ENCODE measurements at places on chromosomes 4 and X.

DNA sequence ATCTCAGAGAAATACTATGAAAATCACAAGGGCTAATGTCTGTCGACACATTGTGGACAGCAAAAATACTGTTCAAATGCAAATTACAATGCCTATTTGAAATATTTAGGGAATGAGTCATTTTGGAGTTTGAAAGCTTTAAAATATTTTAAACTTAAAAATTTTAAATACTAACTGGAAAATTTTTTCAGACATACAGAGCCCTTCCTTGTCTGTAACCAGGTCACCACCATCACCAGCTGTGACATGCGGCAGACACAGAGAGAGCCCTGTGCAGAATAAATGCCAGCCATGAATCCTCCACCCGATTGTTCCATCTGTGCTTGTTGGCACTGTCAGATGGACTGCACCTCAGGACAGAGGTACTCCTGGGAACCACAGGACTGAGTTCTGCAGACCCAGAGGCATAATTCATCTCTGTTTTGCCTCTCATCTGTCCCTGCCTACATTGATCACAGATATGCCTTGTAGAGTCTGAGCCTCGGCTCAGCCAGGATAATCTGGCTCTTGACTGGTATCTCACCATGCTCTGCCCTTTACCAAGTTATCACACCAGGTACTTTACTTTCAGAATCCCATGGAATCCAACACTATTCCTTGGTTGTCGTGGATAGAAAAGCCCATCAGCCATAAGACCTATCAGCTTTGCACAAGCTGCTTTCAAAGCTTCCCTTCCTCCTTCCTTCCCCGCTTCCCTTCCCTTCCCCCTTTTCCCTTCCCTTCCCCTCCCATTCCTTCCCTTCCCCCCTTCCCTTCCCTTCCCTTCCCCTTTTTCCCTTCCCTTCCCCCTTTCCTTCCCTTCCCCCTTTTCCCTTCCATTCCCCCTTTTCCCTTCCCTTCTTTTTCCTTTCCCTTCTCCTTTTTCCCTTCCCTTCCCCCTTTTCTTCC lies 67.2 kb downstream of the TBC1D9 start:
- peak; percentile 6 for DNase-seq

- no peak for DNase-seq
Observed at GRCh38 chr4:26937567-26937966, 76.9 kb downstream of the STIM2 start.

- DNase-seq, result peak; percentile 3
Observed at GRCh38 chrX:68252664-68253063, 180.6 kb downstream of the OPHN1 start.

DNA sequence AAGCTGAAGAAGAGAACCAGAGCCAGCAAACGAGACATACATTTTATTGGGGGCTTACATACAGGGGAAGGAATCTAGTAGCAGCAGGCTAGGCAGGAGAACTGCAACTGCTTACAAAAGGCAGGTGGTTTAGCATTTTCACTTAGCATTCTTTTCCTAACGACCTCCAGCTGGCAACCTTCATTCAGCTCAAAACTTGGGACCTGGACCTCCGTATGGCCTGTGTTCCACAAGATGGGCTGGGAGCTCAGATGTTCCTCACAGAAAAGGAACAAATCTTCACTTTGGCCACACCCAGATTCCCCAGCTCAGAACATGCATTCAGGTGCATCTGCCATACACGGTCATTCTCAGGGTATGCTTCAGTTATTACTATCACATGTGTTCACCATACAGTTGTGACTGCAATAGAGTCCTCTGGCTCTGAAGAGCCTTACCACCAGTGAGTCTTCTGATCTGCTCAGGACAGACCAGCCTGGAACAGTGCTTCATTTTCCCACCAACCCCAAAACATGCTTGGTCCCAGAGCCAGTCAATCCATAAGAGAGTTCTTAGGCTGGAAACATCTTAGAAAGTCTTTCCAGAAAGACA lies 29.6 kb upstream of the AP1AR start:
- no peak for DNase-seq

DNA sequence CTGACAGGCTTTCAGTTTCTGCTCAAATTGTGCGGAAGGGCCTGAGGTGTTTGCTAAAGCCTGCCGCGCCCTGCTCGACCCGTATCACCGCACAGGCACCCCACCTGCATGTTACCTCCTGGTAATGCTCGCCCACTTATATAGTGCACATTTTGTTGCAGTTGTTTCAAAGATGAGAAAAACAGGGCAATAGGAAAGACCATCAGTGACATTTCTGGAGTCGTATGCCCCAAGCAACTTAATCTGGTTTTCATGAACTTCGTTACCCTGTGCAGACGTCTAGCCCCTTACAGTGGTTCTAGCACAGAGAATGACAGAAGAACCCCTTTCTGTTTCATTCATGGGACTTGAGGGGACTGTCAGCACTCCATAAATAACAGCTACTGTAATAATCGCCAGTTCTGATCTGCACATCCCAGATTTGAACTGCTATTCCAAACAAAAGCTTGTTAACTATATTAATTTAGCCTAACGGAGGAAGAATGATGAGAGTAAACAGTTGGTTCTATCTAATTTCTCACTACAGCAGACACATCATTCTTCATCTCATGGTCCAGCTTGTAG lies 940 bp upstream of the DCTD start:
- DNase-seq, result no peak

DNA sequence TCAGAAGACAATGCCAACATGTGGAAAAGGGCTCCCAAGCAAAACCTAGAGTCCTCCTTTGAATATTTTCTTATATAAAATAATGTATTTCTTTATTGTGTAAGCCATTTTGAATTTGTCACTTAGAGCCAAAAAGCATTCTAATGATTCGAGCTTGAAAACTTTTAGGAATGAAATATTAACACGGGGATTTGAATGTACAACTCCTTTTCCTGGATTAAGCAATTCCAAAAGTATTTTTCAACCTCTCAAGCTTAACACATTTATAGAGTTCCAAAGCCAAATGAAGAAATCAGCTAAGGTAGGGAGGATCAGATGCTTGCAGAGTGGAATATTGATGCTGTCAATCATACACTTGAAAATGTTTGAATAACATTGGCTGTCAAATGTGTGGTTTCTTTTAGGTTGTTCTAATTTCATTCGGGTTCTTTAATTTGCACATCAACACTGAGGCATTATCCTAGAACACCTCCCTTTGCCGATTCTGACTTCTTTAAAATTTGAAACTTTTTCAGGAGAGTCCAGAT lies 67.2 kb upstream of the ETNPPL start:
- DNase-seq, result no peak

DNA sequence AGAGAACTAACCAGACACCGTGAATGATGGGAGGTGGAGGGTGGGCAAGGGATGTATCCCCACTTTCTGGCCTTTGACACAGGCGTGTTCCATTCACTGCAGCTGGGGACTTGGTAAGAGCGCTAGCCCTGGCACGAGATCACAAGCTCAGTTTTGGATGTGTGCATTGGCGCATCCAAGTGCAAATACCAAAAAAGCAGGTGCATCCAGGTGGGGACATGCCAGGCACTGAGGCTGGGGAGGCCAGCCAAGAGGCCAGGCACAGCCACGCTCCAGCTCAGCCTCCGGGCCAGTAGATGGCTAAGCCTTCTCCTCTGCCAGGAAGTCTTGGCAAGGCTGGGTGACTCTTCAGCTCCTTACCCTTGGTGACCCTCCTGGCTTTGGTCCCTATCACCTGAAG lies 4.4 kb upstream of the ZFP92 start:
- DNase-seq, result no peak

DNA sequence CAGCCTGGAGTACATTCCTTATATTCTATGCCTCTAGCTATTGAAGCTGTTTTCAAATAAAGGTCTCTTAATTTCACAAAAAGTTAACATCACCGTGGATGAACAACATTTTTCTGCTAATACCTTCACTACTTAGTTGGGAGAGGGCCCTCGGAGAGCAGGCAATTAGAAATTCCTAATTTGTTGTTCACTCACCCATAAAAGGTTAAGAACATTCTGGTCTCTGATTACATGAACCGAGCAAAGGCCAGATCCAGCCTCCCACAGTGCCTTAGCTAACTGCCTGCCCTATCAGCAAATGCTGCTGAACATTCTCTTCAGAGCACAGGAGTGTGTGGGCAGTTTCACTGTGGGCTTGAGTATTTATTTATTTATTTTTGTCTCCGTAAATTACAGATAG lies 36.0 kb upstream of the TTC29 start:
- no peak for DNase-seq

DNA sequence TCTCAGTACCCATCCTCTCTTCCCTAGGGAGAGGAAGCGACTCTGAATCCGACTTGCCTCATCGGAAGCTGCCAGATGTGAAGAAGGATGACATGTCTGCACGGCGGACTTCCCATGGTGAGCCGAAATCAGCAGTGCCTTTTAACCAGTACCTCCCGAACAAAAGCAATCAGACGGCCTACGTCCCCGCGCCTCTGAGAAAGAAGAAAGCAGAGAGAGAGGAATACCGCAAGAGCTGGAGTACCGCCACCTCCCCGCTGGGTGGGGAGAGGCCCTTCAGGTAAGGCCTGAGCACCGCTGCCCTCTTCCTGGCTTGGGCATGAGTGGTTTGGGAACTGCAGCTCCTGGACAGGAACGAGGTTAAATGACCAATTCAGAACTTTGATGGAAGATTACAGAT lies 81.2 kb downstream of the LIMCH1 start:
- no peak for DNase-seq

DNA sequence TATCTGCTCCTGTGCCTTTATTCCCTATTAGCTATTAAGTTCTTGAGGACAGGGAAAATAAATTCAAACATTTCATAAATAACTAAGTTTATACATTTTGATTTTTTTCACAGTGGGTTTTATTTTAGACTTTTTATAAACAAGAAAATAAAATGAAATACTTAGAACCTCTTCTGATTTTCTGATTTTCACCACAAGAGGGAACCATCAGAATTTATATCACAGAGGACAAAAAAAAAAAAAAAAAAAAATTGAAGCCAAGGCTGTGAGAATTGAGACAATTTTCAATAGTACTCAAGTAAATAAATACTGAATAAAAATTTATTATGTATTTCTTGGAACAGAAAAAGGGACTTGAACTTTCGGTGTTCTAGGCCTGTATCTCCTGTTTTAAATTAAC lies 288.1 kb downstream of the SH3BGRL start:
- no peak for DNase-seq

GRCh38 chr4:135382280-135382959 lies 1180.8 kb upstream of the PABPC4L start:
- peak; percentile 54 for DNase-seq

DNA sequence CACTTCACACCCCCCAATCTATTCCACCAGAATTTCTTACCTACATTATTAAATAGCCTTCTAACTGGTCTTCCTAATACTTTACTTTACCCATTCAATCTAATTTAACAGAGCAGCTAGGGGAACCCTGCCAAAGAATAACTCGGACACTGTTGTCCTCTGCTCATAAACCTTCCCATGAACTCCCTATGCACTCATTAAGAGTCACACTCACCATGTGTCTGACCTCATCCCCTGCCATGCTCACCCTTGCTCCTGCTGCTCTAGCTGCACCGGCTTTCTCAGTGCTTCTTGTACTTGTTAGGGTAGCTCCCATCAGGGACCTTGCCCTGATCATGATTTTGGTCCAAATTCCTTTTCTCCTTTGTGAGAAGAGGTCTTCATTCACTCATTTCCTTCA lies 54.6 kb upstream of the GUCY1A1 start:
- no peak for DNase-seq

DNA sequence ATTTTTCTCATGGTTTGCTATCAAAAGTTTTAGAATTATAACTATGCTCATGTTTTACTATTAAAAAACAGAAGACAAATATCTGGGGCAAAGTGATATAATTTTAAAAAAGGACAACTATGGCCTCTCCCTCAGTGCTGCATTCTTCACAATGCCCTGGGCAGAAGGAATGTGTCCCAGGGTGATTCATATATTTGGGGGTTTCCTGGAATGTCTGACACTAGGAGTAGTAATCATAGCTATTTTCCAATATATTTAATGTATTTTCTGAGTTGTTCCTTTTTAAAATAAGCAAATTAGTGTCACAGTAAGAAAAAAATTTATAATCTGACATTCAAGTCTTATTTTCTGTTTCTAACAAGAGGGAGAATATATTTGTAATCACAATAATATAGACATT lies 281.7 kb downstream of the UNC5C start:
- DNase-seq, result peak; percentile 65

DNA sequence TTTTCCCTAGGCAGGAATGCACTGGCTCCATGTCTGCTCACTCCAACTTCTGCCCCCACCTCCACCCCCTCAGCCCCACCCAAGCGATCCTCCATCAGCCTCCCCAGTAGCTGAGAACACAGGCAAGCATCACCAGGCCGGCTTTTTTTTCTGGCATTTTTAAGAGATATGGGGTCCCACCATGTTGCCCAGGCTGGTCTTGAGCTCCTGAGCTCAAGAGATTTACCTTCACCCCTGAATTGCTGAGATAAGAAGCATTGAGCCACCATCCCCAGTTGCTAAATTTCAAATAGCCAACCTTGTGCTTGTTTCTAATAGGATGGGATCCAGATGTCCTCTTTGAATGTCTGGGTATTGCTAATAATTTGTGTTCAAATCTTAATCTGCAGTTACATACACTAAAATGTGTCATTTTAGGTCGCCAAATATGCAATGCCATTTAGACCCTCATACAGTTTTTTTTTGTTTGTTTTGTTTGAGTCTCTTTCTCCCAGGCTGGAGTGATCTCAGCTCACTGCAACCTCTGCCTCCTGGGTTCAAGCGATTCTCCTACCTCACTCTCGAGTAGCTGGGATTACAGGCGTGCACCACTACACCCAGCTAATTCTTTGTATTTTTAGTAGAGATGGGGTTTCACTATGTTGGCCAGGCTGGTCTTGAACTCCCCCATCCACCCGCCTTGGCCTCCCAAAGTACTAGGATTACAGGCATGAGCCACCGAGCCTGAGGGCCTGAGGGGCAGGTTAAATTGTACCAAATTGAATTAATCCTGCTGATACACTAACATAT lies 8.8 kb downstream of the LARP7 start:
- no peak for DNase-seq

DNA sequence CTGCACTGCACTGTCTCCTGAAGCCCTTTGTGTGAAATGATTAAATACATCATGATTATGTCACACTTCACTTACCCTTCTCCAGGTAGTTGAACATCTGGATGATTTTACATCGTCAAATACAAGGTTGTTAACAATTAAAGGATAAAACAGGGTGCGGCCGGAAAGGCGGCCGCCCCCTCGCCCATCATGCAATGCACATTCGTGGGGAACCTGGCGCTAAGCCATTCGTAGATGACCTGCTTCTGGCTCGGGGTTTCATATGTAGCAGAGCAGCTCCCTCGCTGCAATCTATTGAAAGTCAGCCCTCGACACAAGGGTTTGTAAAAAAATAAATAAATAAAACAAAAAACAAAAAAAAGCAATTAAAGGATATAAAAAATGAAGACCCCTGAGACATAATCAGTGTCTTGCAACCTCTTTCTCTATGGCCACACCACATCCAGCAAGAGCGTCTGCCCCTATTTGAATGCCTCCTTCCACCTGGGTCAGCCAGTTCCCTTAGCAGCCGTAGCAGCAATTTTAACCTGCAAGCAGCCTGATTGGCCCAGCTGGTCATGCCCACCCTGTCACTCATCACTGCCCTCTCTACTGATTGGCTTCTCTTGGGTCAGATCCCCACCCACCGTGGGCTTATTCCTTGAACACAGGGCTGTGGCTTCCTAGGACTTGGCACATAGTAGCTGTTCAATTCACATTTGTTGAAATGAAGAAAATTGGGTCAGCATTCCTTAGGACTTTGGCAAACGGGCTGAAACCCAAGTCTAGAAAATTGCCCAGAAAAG lies 147.8 kb upstream of the PSAPL1 start:
- no peak for DNase-seq

- DNase-seq, result peak; percentile 83
Observed at GRCh38 chrX:9071031-9071650, 37.2 kb upstream of the FAM9B start.
